Naive thymus-derived CD8-positive, alpha-beta T cell (primary cell): ENCODE measurements at places on chromosomes 2 and 18.

DNA sequence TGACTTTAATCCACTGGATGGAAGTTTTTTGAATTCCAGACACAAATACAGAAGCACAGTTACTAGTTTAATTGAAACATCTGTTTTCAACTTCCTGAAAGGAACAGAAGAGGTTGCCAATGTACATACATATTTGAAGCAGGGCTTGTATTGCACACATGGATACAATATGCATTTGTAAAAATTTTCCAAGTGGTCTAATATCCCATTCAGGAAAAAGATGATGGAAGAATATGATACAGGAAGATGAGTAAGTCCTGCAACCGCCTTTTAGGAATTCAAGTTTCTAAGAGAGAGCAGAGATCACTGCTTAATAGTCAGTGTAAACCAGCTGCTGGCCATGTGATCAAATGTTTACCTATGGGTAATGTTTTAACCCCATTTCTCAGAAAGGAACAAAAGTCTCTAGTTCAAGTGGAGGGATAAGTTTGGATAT is 265.4 kb downstream of the TRIB2 start:
- DNase-seq = no peak

GRCh38 chr2:60745761-60746160 is 10.3 kb upstream of the PAPOLG start:
- peak; percentile 12 for DNase-seq

DNA sequence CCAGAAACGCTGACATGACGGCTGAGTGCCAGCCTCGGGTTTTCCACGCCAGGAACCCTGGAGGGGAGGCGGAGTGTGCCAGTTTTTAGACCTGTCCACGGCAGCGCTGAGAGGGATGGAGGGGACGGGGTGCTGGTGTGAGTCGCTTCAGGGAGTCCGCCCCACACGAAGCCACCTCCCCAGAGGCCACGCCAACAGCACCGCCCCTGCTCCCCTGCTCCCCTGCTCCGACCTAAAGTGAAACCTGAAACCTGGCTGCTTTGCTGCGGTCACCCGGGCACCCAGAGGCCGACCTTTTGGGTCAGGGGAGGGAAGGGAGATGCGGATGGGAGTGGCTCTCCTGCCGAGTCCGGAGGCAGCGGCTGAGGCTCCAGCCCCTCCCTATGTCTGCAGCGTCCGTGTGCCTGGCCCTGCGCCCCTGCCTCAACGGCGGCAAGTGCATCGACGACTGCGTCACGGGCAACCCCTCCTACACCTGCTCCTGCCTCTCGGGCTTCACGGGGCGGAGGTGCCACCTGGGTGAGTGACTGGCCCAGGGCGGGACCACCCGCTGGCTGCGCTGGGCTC is 38.1 kb downstream of the SNED1 start:
- DNase-seq = peak; percentile 47

DNA sequence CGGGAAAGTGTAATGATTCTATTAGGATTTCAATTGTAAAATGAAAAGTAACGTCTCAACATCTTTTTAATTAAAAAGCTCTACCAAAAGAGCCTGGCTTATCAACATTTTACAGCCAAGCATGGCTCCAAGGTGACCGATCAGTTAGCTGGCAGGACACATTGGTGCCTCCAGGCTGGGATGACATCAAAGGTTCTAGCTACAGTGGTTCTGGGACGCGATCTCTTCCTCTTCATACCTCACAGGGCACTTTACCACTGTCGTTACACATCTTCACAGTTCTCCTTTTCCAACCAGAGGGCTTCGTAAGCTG is 693 bp downstream of the ORC2 start:
- DNase-seq = no peak

- DNase-seq = no peak
Observed at GRCh38 chr18:22108674-22109073, 60.7 kb upstream of the GATA6 start.

GRCh38 chr2:77457665-77458064 is 64.5 kb downstream of the LRRTM4 start:
- no peak for DNase-seq

- DNase-seq = no peak
Observed at GRCh38 chr18:11581286-11581685, 28.1 kb upstream of the SLC35G4 start.

DNA sequence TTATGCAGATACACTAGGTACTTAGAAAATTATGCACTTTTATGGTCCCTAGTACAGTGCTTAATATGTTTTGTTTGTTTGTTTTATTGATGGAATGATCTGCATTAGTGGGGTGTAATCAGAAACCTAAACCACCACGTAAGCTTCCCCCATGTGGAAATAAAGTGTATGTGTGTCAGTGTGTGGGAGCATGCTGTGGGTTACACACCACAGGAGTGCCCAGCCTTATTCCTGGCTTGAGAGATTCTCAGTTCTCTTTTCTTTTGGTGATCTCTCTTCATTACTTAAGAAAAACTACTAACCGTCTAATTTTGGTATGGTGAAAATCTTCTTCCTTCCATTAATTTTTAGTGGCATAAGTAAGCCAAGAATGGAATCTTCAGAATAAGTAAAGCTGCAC is 398.6 kb downstream of the DCDC2C start:
- no peak for DNase-seq

- DNase-seq = no peak
Observed at GRCh38 chr18:69840001-69840400, 107.7 kb downstream of the CD226 start.

GRCh38 chr18:65974758-65975157 is 223.9 kb downstream of the CDH7 start:
- no peak for DNase-seq

- no peak for DNase-seq
Observed at GRCh38 chr18:23998820-23999219, 15.7 kb upstream of the TTC39C start.

- no peak for DNase-seq
Observed at GRCh38 chr2:65678779-65679391, 246.5 kb upstream of the SPRED2 start.

DNA sequence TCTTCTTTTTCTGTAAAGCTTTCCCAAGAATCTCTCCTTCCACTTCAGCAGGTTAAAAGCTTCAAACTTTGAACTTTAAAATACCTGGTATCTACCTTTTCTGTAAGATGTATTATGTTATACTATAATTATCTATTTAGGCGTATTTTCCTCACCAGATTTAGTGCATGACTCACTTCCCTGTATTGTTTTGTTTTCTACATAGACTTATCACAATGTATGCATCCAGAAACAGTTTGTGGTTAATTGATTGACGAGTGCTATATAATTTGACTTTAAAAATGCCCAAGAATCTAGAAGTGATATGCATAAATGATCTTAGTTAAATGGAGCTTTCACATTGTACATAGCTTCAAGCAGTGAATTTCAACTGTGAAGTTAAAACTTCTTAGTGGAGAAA is 473.9 kb upstream of the CDH2 start:
- DNase-seq = no peak

GRCh38 chr2:149990965-149991364 is 403.4 kb upstream of the MMADHC start:
- no peak for DNase-seq

- no peak for DNase-seq
Observed at GRCh38 chr2:26982102-26982742, 11.8 kb downstream of the MAPRE3 start.

- DNase-seq = no peak
Observed at GRCh38 chr2:167869200-167869599, 378.2 kb downstream of the STK39 start.

DNA sequence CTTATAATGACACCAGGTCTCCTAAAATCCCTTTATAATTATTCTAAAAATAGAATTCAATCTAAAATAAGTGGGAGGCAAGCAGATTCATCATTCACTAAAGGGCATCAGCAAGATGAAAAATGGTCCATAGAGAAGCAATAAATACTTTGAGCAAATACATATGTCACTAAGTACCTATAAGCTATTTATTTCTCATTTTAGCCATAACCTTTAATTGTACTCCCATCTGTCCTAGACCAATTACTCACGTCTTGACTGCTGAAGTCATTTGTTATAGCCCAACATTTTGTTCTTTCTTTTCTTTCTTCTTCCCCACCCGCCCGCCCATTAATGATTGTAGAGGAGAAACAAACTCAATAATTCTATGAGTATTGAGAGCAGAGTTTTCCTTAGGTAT is 105.7 kb downstream of the MAP2 start:
- no peak for DNase-seq

GRCh38 chr18:9742524-9743131 is 34.5 kb downstream of the RAB31 start:
- DNase-seq = no peak

GRCh38 chr18:35619941-35620340 is 38.4 kb downstream of the GALNT1 start:
- no peak for DNase-seq

DNA sequence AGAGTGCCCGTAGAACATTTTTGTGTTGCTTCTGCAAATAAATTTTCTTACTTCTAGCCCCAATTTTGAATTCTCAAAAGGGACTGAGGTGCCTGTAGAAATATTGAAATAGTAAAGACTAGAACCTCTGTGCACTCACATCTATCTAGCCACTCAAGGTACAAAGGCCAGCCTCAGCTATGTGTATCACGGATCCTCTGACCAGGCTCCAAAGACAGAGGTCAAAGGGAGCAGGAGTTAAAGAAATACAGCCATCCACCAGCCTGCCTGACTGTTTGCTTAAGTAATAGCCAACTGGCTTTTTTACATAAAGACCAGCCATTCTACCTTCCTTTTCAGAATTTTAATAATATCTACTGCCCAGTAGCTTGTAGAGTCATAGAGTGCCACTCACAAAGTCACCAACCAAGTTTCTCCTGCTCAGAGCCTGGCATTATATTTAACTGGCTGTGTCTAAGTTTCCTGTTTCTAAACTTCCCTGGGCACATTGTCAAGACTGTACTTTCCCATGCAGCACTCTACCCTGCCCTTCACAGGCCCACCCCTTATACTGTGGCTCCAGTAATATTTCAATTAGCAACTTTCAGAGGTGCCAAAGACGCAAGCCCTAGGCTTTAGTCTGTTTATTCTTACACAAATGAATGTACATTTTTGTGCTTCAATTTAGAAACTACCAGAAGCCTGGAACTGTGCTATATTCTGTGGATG is 338.3 kb upstream of the NT5C1B start:
- no peak for DNase-seq

- DNase-seq = no peak
Observed at GRCh38 chr2:203859030-203859789, 8.4 kb upstream of the CTLA4 start.

GRCh38 chr2:228507870-228508269 is 326.4 kb upstream of the SPHKAP start:
- no peak for DNase-seq

DNA sequence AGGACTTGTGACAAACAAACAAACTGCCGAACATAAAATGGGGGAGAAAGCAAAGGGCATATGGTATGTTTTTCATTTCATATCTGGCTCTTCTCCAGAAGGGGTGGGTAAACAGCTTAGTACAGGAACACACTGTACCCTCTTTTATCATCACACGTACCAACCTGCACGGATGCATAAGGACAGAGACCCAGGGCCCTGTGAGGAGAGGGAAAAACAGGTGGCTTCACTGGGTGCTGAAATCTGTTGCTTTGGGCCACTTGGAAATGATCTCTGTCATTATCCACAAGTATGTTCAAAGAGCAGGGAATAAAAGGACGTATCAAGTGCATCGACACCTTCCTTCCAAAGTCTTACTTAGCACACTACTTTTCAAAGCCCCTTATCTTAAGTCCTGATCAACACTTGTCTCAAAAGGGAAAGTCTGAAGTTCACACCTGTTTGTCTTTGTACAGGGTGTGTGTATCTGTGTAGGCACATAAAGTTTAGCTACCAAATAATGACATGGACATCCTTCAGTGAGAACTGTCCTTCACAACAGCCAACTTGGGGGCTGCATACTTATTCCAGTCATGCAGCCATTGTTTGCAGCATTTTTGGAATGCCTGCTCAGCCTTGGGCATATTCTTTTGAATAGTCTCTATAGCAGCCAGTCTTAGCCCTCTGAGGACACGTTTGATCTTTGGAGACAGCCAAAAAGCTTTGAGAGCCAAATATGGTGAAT is 60.6 kb downstream of the IRS1 start:
- DNase-seq = no peak

DNA sequence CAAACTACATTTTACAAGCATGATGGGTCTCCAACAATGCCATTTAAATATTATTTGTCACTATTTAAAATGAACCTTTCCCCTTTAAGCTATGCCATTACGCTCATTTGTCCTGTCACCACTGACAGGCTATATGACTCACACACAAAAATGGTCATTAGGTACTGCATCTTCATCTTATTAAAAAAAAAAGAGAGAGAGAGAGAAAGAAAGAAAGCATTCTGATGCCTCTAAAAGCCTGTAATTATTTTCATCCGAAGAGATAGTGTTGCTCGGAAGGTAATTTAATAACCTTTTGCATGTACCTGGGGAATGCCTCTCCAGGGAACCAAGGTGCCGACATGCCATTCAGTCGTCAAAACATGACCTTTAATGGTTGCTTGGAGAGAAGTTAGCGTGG is 226.7 kb downstream of the ARHGAP15 start:
- no peak for DNase-seq

GRCh38 chr2:28507796-28508764 is 12.2 kb downstream of the PLB1 start:
- DNase-seq = no peak
